CD4-positive, alpha-beta T cell treated with Interleukin-21 for 1 hour (primary cell): ENCODE measurements at places on chromosomes 1 and 21.
A peak's percentile ranks its signal among the peaks of the same experiment; 100 is the strongest.

- no peak for DNase-seq
These were observed 251.1 kb upstream of the RGS18 start for GRCh38 chr1:191907121-191907520.

DNA sequence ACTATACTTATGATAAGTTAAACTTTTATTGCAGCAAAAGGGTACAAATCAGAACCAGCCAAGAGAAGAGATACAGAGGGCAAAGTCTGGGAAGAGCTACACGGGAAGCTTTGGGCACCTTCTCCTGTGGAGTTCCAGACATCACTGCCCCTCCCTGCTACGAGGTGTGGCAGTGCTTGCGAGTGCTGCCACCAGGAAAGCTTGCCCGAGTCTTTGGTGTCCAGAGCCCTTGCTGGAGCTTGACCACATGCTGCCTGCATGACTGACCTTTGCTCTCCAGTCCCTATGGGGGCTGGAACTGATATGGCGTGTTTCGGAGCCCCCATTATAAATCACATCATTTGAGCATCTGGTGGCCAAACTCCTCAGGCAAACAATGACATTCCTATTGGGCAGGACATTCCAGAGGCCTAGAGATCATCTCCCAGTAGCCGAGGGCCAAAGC is 23.4 kb downstream of the PLEKHO1 start:
- no peak for DNase-seq

DNA sequence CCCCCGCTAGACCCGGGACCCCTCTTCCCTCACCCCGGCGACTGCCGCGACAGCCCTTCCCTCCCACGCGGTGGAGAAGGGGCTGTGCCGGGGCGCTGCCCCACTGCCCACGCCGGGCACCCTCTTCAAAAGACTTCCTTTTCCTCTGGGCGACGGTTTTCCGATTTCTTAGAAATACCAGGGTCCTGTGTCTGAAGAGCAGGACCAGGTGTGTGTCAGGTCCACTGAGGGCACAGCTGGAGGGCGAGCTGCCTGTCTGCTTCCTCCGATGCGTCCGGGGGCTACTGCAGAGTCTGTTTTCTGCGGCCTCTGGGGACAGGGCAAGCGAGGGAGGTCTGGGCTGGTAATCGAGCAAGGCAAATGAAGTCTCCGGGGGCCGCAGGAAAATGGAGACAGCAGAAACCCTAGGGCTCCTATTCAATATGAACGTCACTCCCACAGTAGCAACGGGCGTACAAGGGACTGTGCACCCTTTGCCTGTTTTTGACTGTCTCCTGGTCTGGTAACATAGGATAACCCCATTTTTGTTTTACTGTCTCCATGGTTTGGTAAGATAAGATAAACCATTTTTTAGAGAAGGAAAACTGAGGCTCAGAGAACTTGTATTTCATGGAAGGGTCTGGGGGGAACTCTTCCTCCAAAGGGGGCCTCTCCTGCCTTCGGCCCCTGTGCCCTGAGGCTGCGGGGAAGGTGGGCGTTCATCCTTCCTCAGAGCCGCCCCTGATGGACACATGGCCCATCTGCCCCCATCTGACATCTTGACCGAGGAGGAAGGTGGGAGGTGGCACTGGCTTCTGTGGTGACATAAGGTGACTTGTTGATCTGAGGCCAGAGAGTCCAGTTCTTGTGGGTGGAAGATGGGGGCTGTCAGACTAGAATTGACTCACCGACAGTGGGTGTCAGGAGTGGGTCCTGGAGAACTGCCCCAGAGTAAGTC is 970 bp downstream of the TNFRSF1B start:
- no peak for DNase-seq

- DNase-seq: no peak
These were observed 5.4 kb upstream of the LAMC2 start for GRCh38 chr1:183180634-183181056.

GRCh38 chr1:189530162-189530561 is 947.5 kb downstream of the BRINP3 start:
- DNase-seq: no peak

- no peak for DNase-seq
These were observed 65.4 kb upstream of the SSBP3 start for GRCh38 chr1:54471588-54471987.

DNA sequence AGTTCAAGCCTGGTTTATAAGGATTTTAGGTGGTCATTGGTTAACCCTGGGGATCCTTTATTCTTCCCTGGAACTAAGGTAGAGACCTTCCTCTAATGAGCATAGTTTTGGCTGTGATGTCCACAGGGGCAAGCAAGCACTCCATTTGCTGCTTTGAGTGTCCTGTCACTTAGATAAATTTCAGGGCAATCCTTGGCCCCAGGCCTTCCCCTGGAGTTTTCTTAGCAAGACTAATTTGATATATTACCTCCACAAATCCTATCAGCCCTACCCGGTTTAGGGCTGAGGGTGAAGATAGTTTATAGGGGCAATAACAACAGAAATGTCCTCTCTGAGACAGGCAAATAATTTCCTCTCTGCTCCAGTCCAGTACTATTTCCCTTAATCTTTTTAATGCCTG is 166.6 kb downstream of the CYYR1 start:
- no peak for DNase-seq

DNA sequence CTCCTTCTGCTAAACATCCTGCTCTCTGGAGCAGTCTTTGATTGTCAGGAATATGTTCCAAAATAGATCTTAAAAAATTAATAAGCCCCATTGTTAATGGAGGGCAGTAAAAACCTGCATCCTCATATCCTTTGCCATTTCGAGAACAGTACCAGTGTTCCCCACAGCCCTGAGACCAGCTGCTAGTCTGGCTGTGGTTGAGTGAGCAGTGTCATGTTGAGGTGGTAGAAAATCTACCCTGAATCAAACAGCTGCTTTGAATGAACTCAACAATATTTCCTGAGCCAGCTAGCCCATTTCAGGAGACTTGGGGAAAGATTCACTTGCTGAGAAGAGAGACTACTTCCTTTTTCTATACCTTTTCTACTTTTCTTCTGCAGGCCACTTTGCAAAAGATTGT is 24.4 kb downstream of the FABP3 start:
- DNase-seq: no peak

- no peak for DNase-seq
These were observed 89.2 kb upstream of the TMEM51 start for GRCh38 chr1:15064217-15064929.

DNA sequence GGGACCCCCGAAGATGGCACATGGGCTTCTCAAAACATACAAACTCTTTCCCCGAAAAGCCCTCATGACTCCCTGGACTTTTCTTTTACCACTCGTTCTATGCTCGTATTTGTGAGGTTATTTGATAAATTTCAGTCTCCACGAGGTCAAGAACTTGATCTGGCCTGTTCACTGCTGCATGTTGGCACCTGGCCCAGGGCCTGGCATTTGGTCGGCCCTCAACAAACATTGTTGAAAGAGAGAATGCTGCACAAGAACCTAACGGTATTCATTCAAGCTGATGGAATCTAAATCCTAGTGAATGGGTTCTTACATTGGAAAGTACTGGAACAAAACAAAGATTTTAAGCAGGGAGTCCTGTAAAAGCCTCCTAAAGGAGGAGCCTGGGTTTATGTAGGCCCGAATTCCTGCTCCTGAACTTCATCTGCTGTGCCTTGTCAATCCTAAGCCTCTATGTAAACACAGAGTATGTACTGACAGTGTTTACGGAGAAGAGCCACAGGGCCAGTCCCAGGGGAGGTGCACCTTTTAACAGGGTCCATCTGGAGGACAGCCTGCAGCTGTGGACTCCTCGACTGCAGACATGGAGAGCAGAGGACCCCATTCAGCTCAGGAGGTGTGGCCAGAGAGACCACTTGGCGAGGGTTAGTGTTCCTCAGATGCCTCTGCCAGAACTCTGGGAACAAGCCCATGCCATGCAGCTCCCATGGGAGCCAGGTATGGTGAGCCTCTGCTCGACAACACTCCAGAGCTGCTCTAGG is 46.9 kb downstream of the L1TD1 start:
- DNase-seq: no peak

DNA sequence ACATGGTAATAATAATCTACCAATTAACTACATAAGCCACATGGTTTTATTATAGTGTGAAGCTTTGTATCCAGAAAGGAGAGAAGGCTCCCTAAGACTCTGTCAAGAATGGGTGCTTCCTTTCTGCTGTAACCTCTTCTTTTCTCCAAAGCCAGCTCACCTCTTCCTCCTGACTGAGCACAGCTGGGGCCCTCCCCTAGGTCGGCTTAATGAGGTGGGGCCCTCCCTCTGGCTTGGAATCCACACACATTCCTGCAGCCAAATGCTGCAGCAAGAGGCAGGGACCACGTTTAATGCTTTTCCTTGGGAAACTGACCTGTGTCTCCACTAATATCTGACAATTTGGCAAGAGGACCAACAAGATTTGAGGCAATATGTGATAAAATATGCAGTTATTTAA is 94.8 kb downstream of the DSCAM start:
- DNase-seq: no peak

DNA sequence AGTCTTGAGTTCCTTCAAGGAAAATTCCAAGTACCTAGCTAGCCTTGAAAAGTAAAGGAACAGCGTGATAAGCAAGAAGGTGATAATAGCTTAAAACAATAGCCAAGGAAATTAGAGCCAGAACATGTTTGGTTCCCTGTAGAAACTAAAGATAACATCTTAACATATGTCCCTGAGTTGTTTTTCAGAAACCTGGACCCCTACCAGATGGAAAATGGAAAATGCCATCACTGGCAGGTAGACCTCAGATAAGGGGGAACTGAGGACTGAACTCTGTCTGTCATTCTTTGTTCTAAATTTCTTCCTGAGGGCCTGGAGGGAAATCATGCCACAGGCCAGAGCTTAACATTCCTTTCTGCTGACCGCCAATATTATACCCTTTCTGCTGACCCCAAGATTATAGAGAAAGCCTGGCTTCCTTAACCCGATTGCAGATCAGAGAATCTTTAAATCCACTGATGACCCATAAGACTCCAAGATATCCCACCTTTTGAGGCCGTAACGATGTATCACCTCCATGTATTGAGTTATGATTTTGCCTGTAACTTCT is 23.4 kb downstream of the CNIH3 start:
- DNase-seq: no peak

DNA sequence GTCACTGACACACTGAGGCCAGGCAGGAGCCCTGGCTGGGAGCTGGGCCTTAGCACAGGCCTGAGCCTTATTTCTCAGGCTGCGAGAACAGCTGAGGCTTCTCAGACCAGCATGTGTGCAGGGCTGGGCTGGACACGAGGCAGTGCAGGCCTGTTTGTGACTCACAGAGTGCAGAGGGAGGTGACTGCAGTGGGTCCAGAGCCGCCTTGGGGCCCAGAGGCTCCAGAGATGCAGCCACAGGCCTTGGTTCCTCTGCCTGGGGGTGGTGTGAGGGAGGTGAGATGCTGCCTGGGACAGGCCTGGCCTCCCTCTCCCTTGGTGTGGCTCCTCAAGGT is 61.2 kb upstream of the ETV3 start:
- no peak for DNase-seq

GRCh38 chr1:43636006-43636641 is 13.8 kb upstream of the KDM4A start:
- no peak for DNase-seq

- DNase-seq: no peak
These were observed 4.2 kb upstream of the TFF3 start for GRCh38 chr21:42319376-42319775.

GRCh38 chr21:21034036-21034435 is 35.8 kb downstream of the NCAM2 start:
- no peak for DNase-seq

- DNase-seq: no peak
These were observed 29.9 kb upstream of the DISP1 start for GRCh38 chr1:222784916-222785315.

GRCh38 chr1:167631386-167631935 is 1.4 kb downstream of the RCSD1 start:
- DNase-seq: no peak

DNA sequence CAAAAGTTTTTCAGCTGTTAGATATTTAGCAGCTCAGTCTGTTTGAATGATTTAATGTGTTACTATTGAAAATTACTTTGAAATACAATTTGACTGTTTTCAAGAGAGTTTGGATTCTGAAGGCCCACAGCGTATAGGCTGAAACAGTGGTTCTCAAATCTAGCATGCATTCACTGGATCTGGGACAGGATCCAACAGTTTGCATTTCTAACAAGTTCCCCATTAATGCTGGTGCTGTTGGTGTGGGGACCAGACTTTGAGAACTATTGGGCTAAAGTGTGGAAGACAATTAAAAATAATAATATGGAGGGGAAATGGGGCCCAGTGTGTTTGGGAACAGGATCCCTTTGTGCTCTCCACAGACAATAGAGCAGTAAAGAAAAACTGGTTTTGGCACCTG is 31.9 kb downstream of the ITSN1 start:
- DNase-seq: no peak

GRCh38 chr1:112563341-112563740 is 54.6 kb downstream of the WNT2B start:
- no peak for DNase-seq

GRCh38 chr1:18921516-18922251 is 19.3 kb upstream of the ALDH4A1 start:
- DNase-seq: no peak

DNA sequence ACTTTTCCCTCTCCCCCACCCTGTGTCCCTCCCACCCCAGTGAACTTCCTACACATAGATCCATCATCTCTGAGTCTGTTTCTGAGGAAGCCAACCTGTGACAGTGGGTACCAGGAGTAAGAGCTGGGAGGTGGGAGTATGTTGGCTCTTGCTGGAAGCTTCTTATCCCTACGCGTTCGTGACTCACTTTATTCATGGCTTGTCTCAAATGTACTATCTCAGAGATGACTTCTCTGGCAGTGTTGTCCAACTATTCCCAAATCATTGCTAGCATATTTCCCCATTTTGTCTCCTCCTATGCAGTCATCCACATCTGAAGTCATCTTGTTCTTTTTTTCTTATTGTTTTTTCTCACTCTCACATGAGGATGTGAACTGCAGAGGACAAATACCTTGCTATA is 88.0 kb downstream of the HIVEP3 start:
- DNase-seq: no peak

GRCh38 chr1:115827452-115828044 is 13.4 kb downstream of the NHLH2 start:
- DNase-seq: no peak

GRCh38 chr1:67558449-67559193 is 126.4 kb upstream of the GADD45A start:
- DNase-seq: no peak

GRCh38 chr1:21590934-21591333 is 78.2 kb downstream of the RAP1GAP start:
- DNase-seq: no peak

DNA sequence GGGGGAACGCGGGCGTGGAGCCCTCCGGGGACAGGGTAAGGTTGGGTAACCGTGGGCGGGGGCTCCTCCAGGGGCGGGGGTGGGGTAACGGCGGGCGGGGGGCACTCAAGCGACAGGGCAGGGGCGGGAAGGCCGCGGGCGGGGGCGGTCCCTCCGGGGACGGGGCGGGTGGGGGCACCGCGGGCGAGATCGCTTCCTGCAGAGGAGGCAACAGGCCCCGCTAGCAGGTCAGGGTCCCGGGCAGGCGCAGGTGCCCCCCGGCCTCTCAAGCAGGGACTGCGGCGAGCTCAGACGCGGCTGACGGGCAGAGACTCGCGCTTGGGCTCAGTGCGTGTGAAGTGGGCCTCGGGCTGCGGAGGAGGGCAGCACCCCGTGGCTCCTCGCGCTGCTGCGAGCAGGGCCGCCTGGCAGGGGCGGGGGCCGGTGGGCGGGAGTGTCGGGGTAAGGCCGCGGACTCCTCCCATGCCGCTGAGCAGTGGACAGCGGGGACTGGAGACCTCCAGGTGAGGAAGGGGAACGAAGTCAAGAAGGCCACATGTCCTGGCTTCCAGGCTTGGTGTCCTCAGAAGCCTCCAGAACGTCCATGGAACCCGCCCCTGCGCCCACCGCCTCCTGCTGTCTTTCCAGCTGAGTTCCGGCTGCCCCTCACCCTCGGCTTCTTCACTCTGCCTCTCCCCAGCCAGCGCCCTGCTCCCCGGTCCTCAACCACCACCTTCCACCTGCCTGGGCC is 627 bp upstream of the GNB1 start:
- DNase-seq: peak; percentile 73
